Muscle of back (tissue), 13 donors: ENCODE measurements at places on chromosomes 13 and 19.

GRCh38 chr13:66506979-66507378 lies 723.2 kb downstream of the PCDH9 start:
- DNase-seq = no peak

DNA sequence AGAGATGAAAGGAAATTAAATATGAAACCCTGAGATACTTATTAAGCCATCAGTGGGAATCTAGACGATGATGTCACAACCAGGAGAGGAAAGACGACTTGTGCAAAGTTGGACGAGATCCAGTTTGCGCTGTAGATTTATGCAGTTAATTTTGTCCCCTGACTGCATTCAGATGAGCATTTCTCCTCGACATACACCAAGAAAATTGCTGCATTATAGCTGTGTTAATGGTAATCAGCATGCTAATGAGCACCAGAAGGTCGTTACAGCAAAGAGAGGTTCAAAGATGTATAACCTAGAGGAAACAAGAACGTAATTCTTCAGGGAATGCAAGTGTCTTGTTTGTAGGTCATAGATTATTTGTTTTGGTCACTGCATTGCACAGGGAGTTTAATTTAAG lies 371.7 kb downstream of the RBM26 start:
- no peak for DNase-seq

GRCh38 chr19:1761528-1762242 lies 8.4 kb downstream of the ONECUT3 start:
- DNase-seq = no peak

- DNase-seq = no peak
These were observed 58.1 kb downstream of the EDNRB start for GRCh38 chr13:77860507-77860981.

GRCh38 chr13:111456452-111457230 lies 136.2 kb downstream of the TEX29 start:
- no peak for DNase-seq

GRCh38 chr13:20953245-20953931 lies 50.8 kb upstream of the XPO4 start:
- DNase-seq = no peak

GRCh38 chr13:34546344-34547250 lies 395.5 kb upstream of the NBEA start:
- DNase-seq = peak; percentile 30

GRCh38 chr13:34748596-34748995 lies 193.5 kb upstream of the NBEA start:
- DNase-seq = no peak

GRCh38 chr13:104691767-104692467 lies 1625.7 kb upstream of the SLC10A2 start:
- no peak for DNase-seq

DNA sequence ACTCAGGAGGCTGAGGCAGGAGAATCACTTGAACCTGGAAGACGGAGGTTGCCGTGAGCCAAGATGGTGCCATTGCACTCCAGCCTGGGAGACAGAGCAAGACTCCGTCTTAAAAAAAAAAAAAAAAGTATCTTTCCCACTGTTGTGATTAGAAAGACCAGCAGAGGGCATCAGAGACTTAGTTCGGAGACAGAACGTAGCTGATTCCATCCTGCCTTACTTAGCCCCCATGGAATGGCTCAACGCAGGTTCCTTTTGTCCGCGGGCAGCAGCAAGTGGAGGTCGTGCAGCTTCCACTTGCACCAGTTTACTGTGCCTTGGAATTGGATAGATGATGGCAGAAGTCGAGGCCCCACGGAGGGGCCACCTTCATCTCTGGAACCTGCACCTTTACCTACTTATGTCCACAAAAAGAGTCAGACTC lies 8.1 kb downstream of the TIMM29 start:
- peak; percentile 75 for DNase-seq

GRCh38 chr13:45799451-45799850 lies 52.1 kb downstream of the SIAH3 start:
- DNase-seq = no peak

- DNase-seq = peak; percentile 96
These were observed 7.4 kb downstream of the FGF14 start for GRCh38 chr13:102394158-102395053.

DNA sequence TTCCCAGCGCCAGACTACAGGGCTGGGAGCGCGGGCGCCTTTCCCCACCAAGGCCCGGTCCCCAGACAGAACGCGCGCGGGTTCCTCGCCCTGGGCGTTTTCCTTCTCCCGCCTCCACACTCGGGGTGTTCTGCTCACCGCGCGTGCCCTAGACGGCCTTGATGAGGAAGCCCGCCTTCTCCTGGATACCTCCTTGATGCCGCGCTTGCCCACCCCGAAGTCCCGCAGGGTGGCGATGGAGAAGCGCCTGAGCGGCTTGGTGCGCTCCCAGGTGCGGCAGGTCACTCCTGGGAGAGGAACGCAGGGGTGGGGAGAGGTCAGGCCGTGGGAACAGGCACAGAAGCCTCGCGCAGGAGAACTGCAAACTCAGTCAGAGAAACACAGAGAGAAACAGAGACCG lies 34.8 kb downstream of the CYP2B6 start:
- DNase-seq = no peak

DNA sequence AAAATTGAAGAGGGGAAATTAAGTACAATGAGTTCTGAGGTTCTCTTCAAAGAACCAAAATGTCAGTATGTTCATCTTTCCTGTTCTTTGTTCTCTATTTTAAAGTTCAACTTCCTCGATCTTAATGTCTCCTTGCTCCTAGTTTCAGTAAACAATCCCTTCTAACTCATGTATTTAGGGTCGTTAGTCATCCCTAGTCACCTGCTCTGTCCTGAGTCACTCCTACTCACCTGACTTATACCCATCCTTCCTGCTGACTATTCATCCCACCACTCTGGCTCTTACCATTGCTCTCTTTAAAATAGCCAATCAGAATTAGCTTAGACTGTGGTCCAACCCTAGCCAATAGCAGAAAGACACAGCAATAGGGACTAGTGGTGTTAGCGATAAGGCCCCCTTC lies 24.3 kb downstream of the ZNF90 start:
- DNase-seq = no peak

GRCh38 chr19:4199699-4200293 lies 17.3 kb downstream of the ANKRD24 start:
- no peak for DNase-seq

DNA sequence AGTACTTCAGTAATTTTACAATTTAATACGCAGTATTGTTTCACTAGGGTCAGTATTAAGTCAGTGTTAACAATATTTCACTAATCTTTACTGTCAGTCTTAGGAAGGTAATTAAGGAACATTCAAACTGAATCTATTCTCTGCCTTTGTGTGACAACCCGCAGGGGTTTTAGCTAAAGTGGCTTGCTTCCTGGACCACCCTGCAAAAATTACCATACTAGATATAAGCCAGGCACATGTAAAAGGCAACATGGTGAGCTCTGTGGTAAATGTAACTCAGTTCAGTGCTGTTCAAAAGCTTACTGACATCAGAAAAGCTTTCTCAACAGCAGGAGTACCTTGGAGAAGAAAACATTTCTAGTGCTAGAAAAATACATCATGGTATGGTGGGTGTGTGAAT lies 116.7 kb downstream of the FREM2 start:
- no peak for DNase-seq

DNA sequence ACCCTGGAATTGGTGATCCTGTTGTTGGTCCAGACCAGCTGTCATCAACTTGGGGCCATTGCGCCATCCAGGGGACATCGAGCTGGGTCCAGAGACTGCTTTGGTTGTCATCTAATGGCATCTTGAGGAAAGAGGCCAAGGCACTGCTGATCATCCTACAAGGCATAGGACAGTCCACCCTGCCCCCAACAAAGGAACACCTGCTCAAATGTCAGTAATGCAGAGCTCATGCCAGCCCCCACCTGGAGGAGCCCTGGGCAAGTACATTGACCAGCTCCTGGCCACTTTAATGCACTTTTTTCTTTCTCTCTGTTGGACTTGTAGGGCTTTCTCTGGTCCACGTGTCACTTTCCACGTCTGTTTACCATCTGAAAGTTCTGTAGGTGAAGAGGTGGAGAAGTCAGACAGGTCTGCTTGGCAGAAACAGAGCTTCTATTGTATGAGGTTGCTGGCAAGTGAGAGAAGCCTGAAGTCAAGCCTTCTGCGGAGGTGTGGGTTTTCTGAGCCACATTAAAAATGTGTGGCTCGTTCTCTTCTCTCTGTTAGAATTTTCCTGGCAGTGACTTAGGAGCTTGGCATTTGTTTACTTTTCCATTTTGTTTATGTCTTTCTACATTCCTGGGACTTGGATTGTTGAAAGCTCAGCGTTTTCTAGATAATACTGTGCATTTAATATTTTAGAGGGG lies 124.0 kb upstream of the RNF113B start:
- DNase-seq = no peak

GRCh38 chr19:51873097-51873496 lies 14.7 kb downstream of the ZNF577 start:
- no peak for DNase-seq

GRCh38 chr19:29851769-29852521 lies 40.2 kb downstream of the CCNE1 start:
- DNase-seq = no peak

DNA sequence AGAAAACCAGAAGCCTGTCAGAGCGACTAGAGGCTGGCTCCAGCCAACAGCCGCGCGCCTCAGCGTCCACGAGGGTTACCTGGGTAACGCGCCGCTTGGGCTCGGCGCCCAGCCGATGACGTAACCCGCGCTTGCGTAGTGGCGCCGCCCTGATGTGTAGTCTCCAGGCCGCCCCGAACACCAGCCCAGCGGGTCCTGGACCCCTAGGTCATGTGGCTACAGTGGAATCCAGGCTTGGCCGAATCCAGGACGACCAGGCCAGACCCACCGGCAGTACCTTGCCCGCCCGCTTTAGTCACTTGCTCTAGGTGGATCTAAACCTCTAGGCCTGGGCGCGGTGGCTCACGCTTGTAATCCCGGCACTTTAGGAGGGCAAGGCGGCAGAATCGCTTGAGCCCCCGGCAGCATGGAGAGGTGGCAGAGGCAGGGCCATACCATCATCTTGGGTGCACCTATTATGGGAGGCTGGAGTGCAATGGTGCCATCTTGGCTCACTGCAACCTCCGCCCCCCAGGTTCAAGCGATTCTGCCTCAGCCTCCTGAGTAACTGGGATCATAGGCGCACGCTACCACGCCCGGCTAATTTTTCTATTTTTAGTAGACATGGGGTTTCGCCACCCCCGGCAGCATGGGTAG lies 7.2 kb upstream of the ZNF606 start:
- peak; percentile 97 for DNase-seq

- DNase-seq = no peak
These were observed 49.0 kb downstream of the ARHGEF18 start for GRCh38 chr19:7397687-7398086.

DNA sequence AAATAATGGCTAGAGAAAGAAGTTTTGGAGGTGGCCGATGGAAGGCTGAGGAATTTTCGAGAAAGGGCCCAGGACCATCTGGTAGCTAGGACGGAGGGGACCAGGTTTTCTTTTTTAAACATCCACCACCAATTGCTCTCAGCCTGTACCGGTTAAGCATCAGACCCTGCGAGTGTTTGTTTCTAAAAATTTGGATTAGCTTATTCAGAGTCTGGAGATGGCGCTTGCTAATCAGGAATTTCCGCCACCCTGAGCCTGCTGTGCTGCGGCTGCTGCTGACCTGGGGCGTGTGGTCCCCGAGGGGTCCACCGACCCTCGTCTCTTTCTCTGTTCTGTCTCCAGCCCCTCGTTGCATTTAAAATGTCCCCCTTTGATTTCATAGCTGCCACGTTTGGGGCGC lies 2.0 kb downstream of the UHRF1 start:
- DNase-seq = no peak

GRCh38 chr13:21287331-21287907 lies 111.0 kb downstream of the MRPL57 start:
- DNase-seq = no peak

DNA sequence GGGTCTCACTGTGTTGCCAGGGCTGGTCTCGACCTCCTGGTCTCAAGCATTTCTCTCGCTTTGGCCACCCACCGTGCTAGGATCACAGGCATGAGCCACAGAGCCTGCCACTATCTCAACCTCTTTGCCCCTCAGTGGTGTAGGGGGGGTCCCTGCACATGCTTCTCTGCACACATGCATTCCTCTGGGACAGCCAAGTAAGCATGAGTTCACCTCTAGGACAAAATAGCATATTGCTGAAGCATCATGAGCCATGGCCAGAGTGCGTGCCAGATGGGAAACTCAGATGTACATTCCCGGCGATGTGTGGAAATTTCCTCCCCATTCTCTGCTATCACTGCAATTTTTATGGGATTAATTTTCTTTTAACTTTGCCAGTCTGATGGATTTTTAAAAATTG lies 23.1 kb downstream of the CHAF1A start:
- peak; percentile 22 for DNase-seq

DNA sequence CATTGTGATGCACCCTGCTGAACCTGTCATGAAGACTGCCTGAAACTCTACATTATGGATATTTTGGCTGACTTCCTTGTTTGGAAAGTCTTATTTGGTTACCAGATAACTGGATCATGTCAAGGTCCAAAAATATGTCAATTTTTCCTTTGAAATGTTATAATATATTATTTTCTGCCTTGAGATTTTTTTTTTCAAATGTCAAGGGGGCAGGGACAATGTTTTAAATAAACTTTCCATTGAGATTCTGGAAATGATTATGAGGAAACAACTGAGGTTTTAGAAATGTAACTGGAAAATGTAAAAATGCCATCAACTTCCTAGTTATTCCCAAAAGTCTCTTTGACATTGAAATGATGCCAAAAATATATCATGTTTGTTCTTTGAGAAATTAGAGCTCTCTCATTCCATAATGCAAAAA lies 117.0 kb downstream of the RFC3 start:
- DNase-seq = peak; percentile 33

DNA sequence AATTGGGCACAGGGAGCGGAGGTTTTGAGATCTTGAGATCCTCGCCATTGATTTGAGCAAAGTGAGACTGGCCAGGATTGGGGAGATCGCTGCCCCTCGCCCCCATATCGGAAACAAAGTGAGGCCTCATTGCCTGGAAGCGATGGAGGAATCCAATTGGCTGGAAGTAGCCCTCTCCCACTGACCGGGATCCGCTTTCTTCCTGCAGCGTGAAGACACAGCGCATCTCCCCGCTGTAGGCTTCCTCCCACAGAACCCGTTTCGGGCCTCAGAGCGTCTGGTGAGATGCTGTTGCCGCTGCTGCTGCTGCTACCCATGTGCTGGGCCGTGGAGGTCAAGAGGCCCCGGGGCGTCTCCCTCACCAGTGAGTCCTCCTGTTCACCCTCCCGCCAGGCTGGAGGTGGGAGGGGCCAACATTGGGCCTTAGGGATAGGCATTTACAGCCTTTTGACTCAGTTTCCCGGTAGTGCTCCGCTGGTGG lies 438 bp downstream of the PRKCSH start:
- DNase-seq = no peak

DNA sequence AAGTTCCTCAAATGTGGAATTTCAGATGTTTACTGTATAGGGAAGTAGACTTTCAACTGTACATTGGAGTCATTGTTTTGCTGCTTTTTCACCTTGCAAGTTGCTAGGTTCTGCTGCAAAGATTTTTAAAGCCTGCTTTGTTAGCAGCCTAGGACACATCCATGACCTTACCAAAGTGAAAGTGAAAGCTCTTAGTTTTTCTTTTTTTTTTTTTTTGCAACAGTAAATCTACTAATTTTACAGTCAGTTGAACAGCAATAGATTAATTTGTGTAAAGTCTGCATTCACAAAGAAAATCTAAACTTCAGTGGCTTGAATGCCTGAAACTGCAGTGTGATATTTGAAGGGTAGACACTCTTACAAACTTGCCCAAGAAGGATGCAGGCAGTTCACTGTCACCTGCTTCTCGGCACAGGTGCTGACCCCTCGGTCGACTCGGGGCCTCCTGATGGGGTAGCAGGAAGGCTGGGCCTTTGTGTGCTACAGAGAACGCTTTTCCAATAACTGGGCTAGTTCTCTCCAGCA lies 5.0 kb upstream of the MTIF3 start:
- no peak for DNase-seq

- no peak for DNase-seq
These were observed 9.8 kb upstream of the CEACAM18 start for GRCh38 chr19:51468545-51468920.
